Right ventricle myocardium inferior (tissue), 1 donor: ENCODE measurements at places on chromosomes 12 and 14.
A peak's percentile ranks its signal among the peaks of the same experiment; 100 is the strongest.

GRCh38 chr14:68297876-68298468 is 478.4 kb downstream of the RAD51B start:
- DNase-seq, result no peak

- DNase-seq, result no peak
Observed at GRCh38 chr14:31992011-31992447, 85.1 kb upstream of the ARHGAP5 start.

- DNase-seq, result no peak
Observed at GRCh38 chr12:71795901-71796300, 41.2 kb downstream of the RAB21 start.

DNA sequence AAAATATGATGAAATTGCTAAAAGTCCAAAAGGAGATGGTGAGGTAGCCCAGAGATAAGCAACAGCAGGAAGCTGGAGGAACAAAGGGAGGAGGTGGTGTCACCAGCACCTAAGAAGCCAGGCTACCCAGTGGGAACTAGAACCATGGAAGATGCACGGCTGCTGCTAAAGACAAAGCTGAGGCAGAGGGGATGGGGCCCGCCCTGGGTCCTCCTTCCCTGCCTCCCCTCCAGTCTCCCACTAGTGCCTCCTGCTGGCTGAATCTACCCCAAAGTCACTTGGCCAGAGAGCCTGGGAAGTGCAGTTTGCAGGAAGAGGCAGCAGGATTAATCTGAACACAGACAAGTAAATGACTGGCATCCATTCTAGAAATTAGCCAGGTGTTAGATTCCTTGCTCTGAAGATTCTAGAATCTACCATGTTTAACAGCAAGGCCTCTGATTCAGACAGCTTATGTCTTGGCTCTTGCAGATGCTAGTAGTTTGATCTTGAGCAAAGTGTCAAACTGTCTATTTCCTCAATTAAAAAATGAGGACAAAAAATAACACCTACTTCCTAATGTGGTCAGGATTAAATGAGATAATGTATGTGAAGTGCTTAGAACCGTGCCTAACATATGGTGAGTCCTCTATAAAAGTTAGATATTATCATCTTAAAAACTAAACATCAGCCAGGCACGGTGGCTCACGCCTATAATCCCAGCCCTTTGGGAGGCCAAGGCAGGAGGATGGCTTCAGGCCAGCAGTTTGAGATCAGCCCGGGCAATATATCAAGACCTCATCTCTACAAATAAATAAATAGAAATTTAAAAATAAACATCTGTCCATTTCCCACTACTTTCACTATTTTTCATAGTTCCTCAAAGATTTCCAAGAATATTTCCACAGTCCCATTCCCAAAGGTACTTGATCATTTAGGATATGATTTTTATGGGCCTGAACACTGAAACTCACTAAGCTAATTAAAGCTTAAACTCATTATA is 5.8 kb upstream of the LRP10 start:
- no peak for DNase-seq

DNA sequence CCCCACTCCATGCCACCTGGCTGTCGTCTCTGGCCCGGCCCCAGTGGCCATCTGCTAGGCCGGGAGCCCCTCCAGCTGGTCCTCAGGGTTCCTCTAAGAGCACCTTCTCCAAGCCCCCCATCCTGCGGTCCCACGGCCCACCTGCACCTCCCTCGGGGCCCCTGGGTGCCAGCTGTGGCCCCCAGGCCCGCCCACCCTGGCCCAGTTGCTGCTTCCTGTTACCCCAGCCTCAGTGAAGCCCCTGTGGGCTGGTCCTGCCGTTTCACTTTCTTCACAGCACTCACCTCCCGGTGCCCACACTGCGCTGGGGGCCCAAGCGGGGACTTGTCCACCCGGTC is 27.6 kb upstream of the NUDT14 start:
- DNase-seq, result no peak

DNA sequence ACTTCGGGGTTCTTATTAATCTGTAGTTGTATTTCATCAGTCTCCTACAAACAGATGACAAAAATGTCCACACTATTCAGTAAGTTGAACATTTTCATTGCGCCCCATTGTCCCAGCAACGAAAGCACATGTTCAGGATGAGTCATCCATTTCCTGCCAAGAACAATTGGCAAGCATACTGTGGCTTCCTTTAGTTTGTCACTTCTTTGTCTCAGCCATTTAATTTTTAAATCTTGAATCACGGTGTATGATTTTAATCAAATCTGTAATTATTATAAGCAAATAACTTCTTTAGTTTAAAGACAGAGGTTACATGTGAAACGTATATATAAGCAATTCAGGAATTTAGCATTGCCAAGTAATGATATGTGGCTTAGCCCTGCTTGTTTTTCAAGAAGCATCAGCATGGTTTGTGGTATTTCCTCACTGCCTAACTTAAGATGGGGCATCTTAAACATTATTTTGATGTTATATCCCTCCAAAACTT is 211.3 kb upstream of the KRR1 start:
- no peak for DNase-seq

GRCh38 chr12:104957719-104958000 is 430 bp downstream of the SLC41A2 start:
- no peak for DNase-seq

- no peak for DNase-seq
Observed at GRCh38 chr12:131607658-131608447, 103.0 kb upstream of the SFSWAP start.

GRCh38 chr12:104662908-104663307 is 206.2 kb downstream of the CHST11 start:
- DNase-seq, result no peak

GRCh38 chr14:87351007-87351406 is 642.0 kb downstream of the GALC start:
- DNase-seq, result no peak

- DNase-seq, result no peak
Observed at GRCh38 chr12:27747111-27747820, 32.8 kb upstream of the KLHL42 start.

DNA sequence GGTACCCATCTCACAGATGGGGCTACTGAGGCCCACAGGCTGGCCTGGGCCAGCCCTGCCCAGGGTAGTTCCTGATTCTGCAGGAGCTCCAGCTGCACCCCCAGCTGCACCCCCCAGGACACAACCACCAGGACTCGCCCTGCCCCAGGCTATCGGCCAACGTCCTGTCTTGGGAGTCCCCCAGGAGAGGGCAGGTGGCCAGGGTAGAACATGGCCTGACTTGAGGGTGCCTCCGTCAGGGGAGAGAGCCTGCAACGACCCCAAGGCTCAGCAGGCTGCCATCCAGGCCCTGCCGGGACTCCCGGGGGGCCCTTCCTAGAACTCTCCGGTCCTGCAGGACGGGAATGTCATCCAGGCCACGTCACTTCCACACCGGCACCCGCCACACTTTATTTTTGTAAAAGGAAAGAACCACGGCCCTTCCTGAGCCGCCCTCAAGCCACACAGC is 15.8 kb downstream of the JAG2 start:
- DNase-seq, result peak; percentile 66

DNA sequence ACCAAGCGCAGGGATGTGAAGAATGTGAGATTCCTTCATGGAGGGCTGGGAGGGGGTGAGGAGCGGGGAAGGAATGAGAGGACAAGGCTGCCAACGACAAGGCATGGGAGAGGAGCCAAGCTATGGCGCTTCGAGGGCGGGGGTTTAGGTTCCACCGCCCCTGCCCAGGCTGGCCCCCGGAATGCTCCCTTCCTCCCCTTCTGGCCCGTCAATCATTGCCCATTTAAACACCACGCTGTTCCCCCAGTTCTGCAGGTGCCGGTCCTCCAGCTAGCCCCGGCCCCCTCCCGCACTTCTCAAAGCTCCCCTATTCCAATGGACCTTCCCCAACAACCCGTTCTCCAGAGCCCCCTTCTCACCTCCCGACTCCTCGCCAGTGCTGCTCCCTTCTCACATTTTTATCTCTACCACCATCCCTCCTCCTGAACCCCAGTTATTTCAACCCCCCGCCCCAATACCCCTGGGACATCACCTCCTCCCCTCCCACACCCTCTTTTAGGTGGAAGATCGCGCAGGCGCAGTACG is 428 bp downstream of the RNF41 start:
- no peak for DNase-seq

GRCh38 chr14:68683326-68683725 is 109.5 kb downstream of the ZFP36L1 start:
- no peak for DNase-seq

DNA sequence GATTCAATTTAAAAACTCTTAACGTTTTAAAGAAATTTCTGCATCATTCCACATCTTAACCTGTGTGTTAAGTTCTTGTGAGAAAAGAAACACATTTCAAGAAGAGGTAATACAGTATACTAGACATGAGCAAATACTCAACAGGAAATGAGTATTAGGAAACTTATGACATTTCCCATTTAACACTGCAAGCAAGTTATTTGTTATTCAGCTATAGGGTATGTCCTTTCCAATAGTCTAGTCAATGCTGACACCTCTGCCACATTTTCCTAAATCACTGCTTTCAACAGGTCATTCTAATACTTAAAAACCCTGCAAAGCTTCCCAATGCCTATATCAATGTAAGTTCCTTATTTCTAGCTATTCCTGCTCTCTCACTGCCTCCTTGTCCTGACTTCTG is 93.1 kb downstream of the DDHD1 start:
- no peak for DNase-seq

GRCh38 chr14:64612971-64613666 is 63.4 kb downstream of the PPP1R36 start:
- no peak for DNase-seq

DNA sequence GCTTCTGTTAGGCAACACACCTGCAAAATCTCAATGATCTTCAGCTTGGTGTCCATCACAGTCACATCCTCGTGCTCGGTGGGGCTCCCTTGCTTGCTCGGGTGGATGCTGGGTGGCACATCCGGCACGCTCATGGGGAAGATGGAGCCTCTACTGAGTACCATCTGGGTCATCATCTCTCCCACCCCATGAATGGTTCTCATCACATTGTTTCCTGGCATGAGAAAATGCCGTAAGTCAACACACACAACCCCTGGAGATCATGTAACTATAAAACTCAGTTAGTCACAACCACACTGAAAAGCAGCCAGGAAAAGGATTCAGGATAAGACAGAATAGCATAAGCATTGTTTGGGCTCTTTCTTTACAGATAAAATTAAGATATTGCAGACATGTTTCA is 201.1 kb downstream of the ITPR2 start:
- DNase-seq, result no peak

- DNase-seq, result no peak
Observed at GRCh38 chr14:50106178-50106577, 10.2 kb downstream of the VCPKMT start.

- no peak for DNase-seq
Observed at GRCh38 chr12:91098461-91098860, 12.8 kb downstream of the LUM start.

DNA sequence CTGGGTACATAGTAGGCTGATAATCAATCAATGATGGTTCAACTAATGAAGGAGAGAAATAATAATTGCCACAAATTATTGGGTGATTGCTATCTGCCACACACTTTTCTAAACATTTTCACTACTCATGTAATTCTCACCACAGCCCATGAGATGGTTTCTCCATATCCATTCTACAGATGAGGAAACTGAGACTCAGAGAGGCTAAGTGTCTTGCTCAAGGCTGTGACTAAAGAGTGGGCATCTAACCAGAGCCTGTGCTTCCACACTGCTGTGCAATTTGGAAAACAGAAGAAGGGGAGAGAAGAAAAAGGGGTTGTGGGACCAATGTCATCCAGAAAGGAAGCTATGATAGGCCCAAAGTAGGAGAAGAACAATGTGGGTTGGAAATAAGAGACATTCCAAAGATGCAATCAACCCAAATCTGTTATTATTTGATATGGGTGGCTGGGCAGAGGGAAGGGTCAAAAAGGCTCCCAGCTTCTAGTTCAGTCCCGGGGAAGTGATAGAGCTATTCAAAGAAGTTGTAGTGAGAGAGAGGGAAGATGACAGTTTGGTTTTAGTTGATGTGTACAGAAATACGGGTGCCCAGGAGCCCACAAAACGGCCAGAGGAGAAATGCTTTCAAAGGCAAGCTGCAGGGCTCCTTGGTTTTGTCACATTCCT is 483 bp upstream of the NR1H4 start:
- DNase-seq, result no peak

DNA sequence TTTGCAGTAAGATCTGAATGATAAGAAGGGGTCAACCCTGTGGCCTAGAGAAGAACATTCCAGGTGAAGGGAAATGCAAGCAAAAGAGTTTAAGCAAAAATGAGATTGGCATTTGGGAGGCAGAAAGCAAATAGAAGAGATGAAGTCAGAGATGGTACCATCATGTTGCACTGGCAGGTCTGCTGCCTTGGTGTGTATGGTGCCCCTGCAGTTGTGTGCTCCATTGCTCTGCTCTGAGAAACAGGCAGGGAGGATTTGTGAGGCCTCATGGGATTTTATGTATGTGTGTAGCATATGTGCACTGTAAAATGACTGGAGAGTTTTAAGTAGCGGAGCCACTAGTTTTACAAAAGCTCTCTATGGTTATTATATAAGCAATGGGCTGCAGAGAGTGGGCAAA is 6.6 kb downstream of the LDHB start:
- DNase-seq, result no peak

- no peak for DNase-seq
Observed at GRCh38 chr12:28844718-28845117, 304.4 kb upstream of the FAR2 start.

- DNase-seq, result no peak
Observed at GRCh38 chr14:53601409-53601808, 355.2 kb downstream of the BMP4 start.

DNA sequence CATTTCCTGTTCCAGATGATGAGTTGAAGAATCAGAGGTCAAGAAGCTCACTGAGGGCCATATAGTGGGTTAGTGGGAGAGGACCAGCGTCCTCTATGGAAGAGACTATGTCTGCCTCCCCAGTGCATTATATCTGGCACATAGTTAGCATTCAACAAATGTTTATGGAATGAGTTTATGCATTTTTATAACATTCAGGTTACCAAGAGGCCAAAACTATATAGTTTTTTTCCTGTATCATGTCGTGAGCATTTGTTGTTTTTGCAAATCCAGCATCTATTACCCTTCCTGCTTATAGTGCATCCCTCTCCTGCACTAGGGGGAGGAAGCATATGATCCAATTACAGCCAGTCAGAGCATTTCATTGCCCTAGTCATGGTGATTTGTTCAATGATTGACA is 60.6 kb downstream of the SUDS3 start:
- DNase-seq, result no peak

DNA sequence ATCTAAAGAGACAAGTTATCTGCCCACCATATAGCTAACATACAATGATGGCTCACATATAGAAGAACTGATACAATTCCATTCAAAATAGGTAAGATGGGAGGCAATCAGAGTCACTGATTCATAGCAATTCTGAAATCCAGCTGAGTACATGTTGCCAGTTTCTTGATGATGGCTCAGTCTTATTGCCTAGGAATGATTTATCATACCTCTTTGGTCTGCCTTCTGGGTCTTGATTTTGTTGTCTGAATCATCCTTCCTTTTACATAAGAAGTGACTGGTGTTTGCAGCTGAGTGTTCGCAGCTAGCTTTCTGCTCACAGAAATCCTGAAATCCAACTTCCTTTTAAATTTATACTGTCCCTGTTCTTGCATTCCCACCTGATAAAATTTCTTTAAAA is 463.2 kb upstream of the MGAT4C start:
- no peak for DNase-seq

GRCh38 chr12:24034160-24034559 is 84.7 kb upstream of the SOX5 start:
- DNase-seq, result no peak

GRCh38 chr14:44895716-44896115 is 66.0 kb downstream of the KLHL28 start:
- DNase-seq, result no peak
